Astrocyte of the cerebellum (primary cell): ENCODE measurements at places on chromosomes 12 and 14.

DNA sequence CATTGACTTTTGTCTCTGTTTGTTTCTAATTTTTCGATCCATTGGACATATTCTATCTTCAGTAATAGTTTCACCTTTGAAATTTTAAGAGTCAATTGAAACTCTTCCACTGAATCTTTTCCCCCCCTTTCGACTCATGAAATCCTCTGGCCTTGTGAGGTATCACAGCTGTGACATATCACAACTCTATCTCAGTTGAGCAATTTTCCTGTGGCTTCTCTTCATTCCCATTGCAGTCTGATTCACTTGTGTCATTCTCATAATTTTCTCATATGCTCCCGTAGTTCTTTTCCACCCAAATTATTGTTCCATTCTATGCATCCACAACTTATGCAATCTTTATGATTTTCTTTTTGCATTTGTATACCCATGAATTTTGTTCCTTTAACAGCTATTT lies 261.6 kb downstream of the DACT1 start:
- no peak for DNase-seq

DNA sequence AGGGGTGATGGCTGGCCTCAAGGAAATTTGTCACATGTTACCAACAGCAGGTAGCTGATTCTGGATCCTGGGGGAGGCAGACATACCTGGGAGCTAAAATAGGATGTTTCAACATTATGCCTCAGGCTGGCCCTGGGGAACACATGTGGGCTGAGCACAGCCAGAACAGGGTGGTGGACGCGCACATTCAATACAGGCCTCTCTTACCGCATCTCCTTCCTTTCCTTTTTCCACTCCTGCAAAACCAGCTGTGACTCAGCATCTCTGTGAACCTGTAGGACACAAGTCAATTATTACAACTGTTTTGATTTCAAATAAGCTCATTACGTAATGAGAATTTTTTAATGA lies 61.0 kb downstream of the NT5DC3 start:
- no peak for DNase-seq

- DNase-seq: peak; percentile 62
These were observed 74.3 kb upstream of the ST8SIA1 start for GRCh38 chr12:22408610-22409376.

DNA sequence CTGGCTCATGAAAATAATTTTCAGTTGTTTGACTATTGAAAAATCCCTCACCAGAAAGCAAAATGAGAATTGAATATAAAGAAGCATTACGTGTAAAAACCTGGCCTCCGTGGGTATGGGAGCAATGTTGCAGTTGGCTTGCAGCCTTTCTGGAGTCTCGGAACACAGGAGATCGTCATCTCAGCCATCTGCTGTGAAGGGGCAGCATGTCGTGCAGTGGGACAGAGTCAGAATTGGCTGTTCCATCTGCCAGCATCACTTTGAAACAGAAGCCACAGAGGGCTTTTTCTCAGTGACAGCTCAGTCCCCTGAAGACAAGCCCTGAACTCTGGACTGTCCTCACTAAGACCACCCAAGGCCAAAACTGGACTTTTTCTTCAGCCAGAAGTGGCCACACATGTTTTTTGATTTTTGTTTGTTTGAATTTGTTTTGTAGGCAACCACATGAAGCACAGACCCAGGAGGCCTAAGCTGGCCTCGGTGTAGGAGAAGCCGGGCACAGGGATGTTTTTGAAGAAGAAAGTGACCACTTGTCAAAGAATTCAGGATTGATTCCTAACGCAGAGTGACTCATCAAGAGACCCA lies 170.8 kb upstream of the DYRK2 start:
- DNase-seq: no peak

- DNase-seq: no peak
These were observed 82.3 kb downstream of the DENND5B start for GRCh38 chr12:31508436-31509150.

- DNase-seq: no peak
These were observed 638.3 kb upstream of the TBX3 start for GRCh38 chr12:115322275-115322674.

DNA sequence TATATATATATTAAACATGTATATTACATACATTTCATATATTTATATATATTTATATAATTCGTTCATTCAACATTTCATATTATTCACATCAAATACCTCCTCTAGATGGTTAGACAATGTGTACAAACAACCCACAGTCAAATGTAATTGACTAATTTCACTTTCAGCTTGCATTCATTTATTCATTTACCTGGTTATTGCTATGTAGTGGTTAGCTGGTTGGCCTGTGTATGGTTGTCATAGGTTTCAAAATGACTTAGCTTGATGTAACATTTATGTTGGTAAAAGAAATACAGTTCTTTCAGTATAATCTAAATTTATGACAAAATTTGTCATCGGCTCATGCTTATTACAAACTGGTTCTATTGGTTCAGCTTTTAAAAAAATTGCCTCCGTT lies 389 bp downstream of the OR4K13 start:
- DNase-seq: no peak

DNA sequence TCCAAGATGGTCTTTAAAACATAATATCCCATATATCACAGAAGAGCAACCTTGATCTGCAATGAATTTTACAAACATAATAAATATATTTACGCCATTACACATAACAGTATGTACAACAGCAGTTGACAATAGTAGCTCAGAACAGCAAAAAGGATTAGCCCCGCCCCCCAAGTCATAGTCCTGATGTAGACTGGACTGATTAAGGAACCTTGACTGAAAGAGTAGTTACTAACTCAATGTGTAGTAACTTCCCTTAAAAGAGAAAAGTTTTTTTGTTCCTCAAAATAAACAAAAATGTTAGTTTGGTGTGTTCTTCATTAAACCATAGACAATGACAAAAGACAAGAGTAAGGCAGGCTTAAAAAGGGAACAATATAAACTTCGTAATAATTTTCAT lies 44.5 kb downstream of the GTF2A1 start:
- no peak for DNase-seq

GRCh38 chr12:53034459-53034858 lies 15.4 kb upstream of the TNS2 start:
- no peak for DNase-seq

- no peak for DNase-seq
These were observed 32.1 kb downstream of the PPP1R13B start for GRCh38 chr14:103815253-103815652.

DNA sequence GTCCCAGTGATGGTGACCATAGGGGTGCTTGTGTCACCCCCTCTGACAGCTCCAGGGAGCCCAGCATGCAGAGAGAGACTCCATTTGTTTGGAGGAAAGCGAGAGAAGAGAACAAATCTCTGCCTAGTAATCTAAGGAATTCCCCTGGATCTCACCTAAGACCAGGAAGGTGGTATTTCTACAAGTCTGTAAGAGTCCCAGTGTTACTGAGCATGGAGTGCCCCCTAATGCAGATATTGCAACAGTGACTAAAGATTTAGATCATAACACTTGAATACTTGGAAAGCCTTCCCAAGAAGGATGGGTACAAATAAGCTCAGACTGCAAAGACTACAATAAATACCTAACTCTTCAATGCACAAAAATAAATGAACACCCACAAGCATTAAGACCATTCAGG lies 360.4 kb upstream of the GARIN6 start:
- no peak for DNase-seq

DNA sequence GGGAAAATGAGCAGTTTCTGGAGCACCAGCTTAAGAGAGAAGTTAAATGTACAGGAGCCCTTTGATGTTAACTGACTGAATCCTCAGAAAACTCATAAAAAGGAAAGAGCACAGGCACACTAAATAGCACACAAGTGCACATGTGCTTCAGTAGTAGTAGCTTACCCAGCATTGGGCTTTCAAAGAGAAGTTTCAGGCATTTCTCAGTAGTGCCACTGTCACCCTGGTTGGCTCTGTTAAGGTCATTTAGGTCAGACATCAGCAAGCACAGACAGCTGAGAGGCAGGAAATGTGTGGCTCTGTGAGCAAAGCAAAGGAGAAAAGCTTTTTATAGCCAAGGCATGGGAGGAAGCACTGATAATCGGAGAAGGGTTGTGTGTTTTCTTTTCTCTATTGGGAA lies 96.3 kb upstream of the HIF1A start:
- DNase-seq: no peak

GRCh38 chr14:22819151-22819988 lies 4.1 kb upstream of the SLC7A7 start:
- no peak for DNase-seq

DNA sequence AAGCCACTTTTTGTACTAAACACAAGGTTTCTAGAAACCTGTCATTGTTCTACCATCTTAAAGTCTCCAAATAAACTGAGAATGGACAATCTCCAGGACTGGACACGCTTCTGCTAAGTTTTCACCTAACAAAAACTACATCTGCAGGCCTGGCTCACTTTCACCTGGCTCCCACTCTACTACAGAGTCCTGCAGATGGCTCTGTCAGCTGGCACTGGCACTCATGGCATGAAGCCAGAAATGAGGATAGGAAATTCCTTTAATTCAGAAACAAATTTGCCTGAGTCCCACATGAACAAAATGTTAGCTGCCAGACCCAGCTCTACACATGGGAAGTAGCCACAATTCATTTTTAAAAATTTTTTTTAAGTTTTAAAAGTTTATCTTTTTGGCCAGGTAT lies 42.1 kb downstream of the STXBP6 start:
- no peak for DNase-seq

GRCh38 chr14:95901054-95901453 lies 24.4 kb downstream of the TUNAR start:
- no peak for DNase-seq

GRCh38 chr14:23252420-23253333 lies 14.9 kb downstream of the RNF212B start:
- no peak for DNase-seq

- no peak for DNase-seq
These were observed 26.7 kb downstream of the GTF2A1 start for GRCh38 chr14:81193924-81194633.

GRCh38 chr12:89948271-89949175 lies 239.9 kb upstream of the ATP2B1 start:
- DNase-seq: no peak
